ENCODE measurements at places on chromosomes 2 and 18. TPM values are rescaled to one million over a fixed set of nuclear protein-coding genes. Genes with fewer than 3 reads are reported as not detected.

Gene RGPD4
- 0.67 TPM for total RNA-seq

Gene RTKN
- 1.6 TPM for total RNA-seq

Gene FAP
- not detected for total RNA-seq

Gene HOXD13
- not detected for total RNA-seq

Gene PLB1
- 0.51 TPM for total RNA-seq
